ENCODE measurements at places on chromosomes 12 and 14.

- DNase-seq: no peak
Observed at GRCh38 chr14:55277972-55278740, 6.9 kb downstream of the FBXO34 start.

DNA sequence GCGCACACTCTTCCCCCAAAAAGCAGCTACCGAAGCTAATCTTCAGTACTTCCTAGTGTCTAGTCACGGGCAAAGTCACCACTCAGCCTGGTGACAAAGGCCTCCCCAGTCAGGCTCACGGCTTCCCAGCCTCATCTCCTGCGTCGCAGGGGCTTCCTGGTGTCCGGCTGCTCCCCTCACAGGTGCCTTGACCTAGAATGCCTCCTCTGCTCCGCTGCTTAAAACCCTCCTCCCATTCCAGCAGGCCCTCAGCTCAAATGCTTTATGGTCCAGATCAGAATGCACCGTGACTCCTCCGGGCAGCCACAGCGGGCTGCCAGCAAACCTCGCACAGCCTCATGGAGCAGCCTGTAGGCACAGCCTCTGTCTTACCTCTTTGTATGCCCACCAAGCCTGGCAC is 53.1 kb downstream of the PRIMA1 start:
- DNase-seq: no peak

DNA sequence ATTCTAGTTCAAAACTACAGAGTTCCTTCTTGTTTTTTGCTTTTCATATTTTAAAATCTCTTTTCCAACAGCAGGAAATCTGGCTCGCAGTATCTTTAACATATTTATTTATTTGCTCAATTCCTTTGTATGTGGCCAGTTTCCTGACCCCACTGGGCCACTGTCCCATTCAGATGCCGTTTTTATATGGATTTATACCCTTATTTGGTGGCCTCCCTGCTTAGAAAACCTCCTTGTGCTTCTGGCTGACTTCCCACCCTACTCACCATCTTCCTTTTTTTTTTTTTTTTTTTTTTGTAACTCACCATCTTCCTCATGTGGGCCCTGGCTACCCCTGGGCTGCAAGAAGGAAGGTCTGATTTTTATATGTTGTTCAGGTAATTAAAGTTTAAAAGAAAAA is 53.9 kb downstream of the TTLL5 start:
- no peak for DNase-seq

DNA sequence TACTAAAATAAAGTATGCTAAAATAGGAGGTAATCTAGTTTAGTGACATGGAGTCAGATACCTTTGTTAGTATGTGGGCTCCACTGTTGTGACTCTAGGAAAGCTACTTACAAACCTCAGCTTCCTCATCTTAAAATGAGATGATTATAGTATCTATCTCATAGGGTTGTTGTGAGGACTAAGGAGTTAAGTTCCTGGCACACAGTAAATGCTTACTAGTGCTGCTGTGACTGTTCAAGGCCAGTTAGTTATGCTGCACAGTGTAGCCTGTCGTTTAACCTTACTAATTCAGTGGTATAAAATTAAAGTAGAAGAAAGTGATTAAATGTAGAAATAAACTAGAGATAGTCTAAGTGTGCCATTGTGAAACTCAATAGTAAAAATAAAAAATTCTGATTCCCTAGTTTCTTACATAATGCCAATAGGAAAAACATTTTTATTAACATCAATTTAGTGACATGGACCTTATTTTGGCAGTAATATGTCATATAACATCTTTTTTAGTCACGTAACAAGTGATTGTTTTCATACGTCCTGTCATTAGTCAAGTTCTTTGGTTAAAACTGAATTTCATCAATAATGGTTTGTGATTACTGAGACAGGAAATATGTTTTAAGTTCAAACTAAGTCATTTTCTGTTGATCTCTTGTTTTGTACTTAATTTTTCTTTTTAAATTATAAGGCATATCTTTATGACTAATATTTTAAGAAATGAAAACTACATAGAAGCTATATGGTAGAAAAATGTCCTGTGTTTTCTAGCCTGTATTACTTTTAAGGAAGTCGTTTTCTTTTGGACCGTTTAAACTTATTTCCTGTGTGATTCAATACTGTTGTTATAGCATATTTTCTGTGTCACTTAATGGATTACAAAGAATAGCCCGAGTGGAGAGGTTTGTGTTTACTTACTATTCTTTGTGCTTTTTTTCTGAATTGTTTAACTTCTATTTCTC is 74.0 kb downstream of the PCNX1 start:
- no peak for DNase-seq

DNA sequence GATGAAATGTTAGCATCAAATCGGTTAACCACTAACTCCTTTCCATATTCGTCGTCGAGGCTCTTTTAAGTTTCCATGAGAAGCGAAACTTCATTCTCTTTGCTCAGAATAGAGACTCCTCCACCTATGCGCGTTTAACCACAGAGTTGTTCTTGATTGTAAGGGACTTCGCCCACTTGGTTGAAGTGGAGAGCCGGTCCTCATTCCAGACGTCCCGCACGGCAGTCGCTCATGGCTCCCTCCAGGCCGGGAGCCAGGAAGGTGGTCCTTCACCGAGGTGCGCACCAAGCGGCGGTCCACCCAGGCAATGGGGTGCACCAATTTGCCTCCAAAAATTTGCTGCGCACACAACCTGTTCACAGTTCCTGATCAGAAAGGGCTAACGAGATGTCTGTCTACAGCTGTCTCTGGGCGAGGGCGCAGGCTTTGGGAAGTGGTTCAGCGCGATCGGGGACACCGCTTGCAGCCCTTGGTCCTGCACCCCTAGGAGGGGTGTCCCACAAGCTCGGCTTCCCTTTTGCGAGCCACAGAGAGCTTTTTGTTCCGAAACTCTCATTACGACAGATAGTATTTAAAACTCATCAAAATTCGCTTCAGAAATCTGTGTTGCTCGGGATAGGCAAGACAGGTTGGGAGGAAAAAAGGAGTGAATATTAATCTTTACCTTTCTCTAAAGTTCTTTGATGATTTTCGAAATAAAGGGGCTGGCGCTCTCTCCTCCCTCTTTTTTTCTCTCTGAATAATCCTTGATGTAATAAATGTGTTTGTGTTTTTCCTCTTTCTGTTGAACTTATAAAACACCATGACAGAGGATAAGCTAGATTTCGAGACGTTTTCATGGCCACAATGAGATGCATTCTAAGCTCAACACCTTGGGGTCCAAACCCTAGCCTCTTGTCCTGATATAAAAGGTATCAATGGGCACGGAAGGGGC is 6.4 kb upstream of the ALX1 start:
- no peak for DNase-seq

- no peak for DNase-seq
Observed at GRCh38 chr14:68278576-68279436, 459.2 kb downstream of the RAD51B start.

- DNase-seq: no peak
Observed at GRCh38 chr14:34931206-34931605, 51.6 kb upstream of the SRP54 start.

- no peak for DNase-seq
Observed at GRCh38 chr12:111584959-111585358, 14.2 kb downstream of the ATXN2 start.

- DNase-seq: no peak
Observed at GRCh38 chr12:102423462-102423861, 56.9 kb downstream of the IGF1 start.

DNA sequence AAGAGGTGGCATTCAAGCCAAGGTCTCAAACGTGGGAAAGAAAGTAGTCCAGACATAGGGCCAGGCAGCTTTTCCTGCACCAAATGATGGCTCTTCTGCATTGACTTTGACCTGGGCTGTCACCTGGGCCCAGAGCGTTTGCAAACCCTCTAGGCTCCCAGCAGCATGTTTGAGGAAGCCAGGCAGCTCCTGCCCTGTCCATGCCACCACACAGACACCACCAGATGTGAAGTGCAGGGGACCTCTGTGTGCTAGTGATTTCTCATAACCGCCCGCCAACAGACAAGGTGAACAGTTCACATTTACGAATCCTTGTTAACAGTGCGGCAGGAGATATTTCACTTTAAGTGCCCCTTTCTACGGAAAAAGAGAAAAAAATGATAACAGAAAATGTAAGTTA is 49.8 kb upstream of the FAM222A start:
- DNase-seq: no peak

DNA sequence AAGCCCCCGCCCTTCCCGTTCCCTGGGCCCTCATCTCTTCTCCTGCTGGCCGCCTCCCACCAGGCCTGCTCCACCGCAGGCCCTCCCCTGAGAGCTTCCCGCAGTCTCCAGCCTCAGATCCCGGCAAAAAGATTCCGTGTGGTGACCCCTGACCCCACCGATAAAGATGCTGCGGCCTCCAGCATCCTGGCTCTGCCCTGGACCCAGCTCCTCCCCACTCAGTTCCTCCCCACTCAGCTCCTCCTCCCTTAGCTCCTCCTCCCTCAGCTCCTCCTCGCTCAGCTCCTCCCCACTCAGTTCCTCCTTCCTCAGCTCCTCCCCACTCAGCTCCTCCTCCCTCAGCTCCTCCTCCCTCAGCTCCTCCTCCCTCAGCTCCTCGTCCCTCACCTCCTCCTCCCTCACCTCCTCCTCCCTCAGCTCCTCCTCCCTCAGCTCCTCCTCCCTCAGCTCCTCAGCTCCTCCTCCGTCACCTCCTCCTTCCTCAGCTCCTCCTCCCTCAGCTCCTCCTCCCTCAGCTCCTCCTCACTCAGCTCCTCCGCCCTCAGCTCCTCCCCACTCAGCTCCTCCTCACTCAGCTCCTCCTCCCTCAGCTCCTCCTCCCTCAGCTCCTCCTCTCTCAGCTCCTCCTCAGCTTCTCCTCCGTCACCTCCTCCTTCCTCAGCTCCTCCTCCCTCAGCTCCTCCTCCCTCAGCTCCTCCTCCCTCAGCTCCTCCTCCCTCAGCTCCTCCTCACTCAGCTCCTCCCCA is 17.0 kb downstream of the NOC4L start:
- no peak for DNase-seq

DNA sequence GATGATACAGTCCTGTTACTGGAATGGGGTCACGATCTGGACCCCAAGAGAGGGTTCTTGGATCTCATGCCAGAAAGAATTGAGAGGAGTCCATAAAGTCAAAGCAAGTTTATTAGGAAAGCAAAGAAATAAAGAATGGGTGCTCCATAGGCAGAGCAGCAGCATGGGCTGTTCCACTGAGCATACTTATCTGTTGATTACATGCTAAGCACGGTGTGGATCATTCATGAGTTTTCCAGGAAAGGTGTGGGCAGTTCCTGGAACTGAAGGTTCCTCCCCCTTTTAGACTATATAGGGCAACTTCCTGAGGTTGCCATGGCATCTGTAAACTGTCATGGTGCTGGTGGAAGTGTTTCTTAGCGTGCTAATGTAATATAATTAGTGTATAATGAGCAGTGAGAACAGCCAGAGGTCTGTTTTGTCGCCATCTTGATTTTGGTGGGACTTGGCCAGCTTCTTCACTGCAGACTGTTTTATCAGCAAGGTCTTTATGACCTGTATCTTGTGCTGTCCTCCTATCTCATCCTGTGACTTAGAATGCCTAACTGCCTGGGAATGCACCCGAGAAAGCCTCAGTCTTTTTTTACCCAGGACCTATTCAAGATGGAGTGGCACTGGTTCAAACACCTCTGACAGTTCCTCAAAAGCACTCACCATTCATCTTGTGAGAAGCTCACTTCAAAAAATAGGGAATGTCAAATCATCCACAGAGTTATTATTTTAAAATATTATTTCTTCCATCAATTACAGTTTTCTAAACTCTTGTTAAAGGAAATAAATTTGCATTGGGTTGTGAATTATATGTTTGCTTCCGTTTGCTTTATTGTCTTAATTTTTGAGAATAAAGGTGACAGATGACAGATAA is 1358.8 kb upstream of the TMEM132C start:
- no peak for DNase-seq

DNA sequence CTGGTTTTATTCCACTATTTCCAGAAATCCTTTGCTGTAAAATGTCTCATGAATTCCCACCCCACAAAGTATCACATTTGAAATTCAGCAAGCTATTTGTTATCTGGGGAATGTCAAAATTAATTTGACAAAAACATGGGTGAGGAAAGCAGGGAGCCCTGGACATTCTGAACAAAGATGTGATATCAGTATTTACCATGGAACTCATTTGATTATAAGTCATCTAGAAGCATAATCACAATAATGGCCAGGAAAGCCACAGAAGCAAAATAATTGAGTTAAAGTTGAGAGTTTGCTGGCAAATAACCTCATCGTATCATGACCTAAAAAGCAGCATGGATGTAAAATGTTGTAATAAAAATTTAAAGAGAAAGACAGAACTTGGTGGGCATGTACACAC is 96.1 kb downstream of the ANO6 start:
- DNase-seq: no peak

DNA sequence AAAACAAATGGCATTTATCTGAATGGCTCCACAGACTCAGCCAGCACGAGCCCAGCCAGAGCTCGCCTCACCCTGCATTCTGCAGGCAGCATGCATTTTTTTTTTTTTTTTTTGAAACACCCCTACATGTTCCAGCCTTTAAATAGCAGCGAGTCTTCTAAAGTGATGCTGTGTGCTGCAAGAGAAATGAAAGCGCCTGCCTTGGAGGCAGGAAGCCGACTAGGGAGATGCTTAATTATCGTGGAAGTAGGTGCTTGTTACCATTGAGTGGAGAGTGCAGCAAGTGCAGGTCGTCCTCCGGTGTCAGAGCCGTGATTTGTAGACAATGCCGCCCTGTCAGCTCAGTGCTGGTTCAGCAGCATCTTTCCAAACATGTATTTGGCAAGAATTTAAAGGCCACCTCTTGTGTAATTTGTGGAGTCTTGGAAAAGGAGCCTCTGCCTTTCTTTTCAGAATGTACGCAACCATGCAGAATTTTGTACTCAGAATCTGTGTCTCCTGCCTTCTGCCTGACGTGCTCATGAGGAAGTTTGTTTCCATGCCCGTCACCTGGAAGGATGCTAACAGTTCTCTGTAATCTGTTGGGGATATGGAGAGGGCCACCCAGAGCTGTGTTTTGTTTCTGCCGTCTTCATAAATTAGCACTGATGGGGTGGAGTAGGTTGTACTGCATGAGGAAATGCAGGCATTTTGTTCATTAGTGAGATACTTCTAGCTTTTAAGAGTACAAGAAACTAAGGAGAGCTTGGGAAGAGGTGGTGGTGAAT is 345.9 kb upstream of the RGS6 start:
- DNase-seq: no peak

DNA sequence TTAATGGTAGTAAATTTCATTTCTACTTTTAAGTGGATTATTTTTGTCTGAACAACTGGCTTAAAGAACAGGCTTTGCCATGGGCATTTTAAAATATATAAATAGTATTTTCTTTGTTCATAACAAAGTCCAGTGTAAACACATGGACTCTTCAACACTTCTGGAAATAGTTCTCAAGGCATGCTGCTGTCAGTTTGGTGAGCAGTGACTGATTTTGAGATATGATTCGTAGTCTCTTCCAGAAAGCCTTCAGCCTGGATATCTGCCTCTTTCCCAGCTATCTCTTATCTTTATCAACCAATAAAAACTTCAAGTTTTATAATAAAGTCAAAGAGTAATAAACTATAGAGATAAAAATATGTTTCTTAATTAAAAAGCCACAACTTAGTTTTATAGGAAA is 110.7 kb downstream of the NAV3 start:
- DNase-seq: no peak

- no peak for DNase-seq
Observed at GRCh38 chr14:35221462-35221861, 70.7 kb upstream of the PSMA6 start.

GRCh38 chr12:56581418-56582145 is 48.5 kb downstream of the BAZ2A start:
- no peak for DNase-seq

- DNase-seq: no peak
Observed at GRCh38 chr14:51053157-51053556, 41.7 kb downstream of the TRIM9 start.
